ENCODE measurements at places on chromosomes 2 and 18.

DNA sequence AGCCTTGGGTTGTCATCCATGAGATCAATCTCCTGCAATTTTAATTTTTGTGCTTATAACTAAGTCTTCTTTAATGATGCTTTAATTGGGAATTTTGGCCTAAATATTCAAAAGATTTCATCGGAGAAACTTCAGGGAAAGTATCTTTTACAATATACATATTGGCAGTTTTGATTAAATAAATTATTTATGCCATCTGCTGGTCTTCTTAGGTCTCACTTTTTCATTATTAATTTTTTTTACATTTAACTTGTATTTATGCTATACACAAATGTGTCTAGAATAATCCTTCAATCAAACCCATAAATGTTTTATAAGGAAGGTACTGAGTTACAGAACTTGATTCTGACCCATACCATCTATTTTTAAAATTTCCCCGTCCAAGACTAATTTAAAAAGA lies 95.1 kb upstream of the XPO1 start:
- DNase-seq, result no peak

DNA sequence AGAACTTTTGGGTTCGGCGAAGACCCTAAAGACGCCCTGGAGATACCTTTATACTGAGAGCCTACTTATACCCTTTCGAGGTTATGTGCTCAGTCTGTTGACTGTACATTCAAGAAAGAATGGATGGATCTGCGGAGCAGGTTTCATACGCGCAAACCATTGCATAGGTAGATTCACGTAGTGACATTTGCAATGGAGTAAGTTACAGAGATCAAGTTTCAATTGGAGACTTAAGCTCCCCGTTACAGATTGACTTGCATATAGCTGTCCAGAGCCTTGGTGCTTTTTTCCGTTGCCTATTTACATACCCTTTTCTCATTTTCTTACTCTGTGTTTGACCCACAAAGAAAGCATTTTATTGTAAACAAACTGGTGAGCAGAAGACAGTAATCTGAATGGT lies 923 bp downstream of the PSMD1 start:
- DNase-seq, result no peak

- peak; percentile 53 for DNase-seq
Observed at GRCh38 chr2:24491542-24492420, 727 bp downstream of the NCOA1 start.

DNA sequence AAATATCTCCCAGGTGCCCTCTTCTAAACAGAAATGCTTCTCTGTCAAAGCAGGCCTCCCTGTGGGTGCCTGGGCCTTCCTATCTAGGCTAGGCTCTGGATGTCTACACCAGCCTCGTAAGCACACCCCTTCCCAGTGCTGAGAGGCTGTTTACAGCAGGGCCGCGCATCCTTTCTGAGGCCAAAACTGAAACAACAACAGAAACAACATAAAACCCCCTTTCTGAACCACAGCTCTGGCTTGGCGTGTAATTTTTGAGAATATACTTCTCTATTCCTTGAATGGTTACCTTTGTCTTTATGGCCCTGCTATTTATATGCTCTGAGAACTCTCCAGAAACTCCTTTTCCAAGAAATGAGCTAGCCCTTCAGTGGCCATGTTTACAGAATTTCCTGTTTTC lies 118.4 kb downstream of the BCL2L11 start:
- DNase-seq, result peak; percentile 39

Measured in GM12892 (cell line).